ENCODE measurements at places on chromosomes 1 and 21. TPM values are rescaled to one million over a fixed set of nuclear protein-coding genes. Genes with fewer than 3 reads are reported as not detected.

The LMX1A gene
- not detected for total RNA-seq

The TMEM82 gene
- total RNA-seq: not detected

DNA sequence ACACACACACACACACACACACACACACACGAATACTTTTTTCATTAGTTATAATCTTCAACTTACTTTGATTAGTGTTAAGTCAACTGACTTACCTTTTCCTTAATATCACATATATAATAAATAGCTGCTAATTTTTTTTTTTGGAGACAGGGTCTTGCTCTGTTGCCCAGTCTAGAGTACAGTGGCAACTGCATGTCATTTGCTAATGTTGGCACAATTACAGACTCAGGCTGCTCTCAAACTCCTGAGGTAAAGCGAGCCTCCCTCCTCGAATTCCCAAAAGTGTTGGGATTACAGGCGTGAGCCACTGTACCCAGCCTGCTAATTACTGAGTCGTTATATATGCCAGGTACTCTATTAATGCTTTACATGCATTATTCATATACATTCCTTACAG is 20.8 kb upstream of the TAL1 start:
- no peak for DNase-seq
- no peaks in the 10 kb centered on the region for H3K4me1 ChIP-seq
- no peak overlapping the region for H3K27ac ChIP-seq
- H3K4me3 ChIP-seq: no peak overlapping the region
- peaks cover 29% of the 10 kb centered on the region for H3K36me3 ChIP-seq
- H3K27me3 ChIP-seq: no peaks in the 10 kb centered on the region

GRCh38 chr1:14739082-14739832 is 140.8 kb downstream of the KAZN start:
- H3K4me1 ChIP-seq: peaks cover 44% of the 10 kb centered on the region
- H3K4me3 ChIP-seq: no peak overlapping the region
- no peaks in the 10 kb centered on the region for H3K36me3 ChIP-seq
- peaks cover 20% of the 10 kb centered on the region for H3K27me3 ChIP-seq
- no peak for DNase-seq

The SERPINC1 gene
- total RNA-seq: not detected

The LCE1B gene
- total RNA-seq: not detected

The C1QTNF12 gene
- 3.0 TPM for total RNA-seq

Measured in GM23338 (cell line).